ENCODE measurements at places on chromosomes 4 and X. TPM values are rescaled to one million over a fixed set of nuclear protein-coding genes. Genes with fewer than 3 reads are reported as not detected.

- DNase-seq, result peak; percentile 21
These were observed 47.2 kb upstream of the ELOVL6 start for GRCh38 chr4:110245577-110245976.

DNA sequence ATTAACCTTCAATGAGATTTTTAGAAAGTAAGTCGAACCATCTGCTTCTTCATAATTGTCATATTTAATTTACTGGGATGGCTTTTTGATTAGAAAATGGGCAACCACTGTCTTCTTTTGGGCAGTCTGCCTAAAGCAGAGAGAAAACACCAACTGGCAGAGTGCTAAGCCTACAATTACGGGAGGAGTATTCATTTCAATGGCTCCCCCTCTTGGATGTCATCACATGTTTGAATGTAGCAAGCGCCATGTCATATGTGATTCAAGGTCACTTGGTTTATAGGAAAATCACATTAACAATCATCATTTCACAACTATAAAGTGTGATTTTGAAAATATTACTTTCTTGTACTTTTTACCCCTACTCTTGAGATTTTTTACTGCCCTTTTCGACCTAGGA is 261.9 kb downstream of the FRMPD4 start:
- no peak for DNase-seq

- DNase-seq, result no peak
These were observed 831.7 kb upstream of the EPHA5 start for GRCh38 chr4:66501997-66502396.

The GAGE2A gene
- total RNA-seq, result 16.7 TPM
